ENCODE measurements at places on chromosomes 5 and 9.

DNA sequence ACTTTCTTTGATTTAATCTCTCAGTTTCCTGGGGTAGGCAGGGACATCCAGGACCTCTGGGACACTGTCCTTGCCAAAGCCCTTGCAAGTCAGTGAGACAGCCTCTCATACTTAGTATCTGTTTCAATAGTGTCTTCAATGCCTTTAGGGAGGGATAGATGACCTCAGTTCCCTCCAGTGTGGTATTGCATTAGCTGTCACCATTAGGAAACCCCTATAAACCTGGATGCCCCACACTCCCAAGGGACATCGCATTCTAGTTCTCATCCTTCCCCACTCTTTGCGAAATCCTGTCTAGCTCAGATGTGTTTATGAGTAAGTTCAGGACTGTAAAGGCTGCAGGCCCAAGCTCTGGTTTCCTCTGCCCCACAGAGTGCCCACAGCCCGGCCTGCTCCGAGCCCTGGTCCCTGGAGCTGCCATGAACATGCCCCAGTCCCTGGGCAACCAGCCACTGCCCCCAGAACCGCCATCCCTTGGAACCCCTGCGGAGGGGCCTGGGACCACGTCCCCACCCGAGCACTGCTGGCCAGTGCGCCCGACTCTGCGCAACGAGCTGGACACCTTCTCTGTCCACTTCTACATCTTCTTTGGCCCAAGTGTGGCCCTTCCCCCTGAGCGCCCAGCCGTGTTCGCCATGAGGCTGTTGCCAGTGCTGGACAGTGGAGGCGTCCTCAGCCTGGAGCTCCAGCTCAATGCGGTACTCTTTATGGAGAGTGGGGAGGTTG lies 13.2 kb downstream of the TMEM8B start:
- no peak for DNase-seq

GRCh38 chr5:65874241-65874640 lies 52.1 kb upstream of the ERBIN start:
- no peak for DNase-seq

GRCh38 chr5:53006911-53007890 lies 18.0 kb downstream of the ITGA2 start:
- DNase-seq, result no peak

DNA sequence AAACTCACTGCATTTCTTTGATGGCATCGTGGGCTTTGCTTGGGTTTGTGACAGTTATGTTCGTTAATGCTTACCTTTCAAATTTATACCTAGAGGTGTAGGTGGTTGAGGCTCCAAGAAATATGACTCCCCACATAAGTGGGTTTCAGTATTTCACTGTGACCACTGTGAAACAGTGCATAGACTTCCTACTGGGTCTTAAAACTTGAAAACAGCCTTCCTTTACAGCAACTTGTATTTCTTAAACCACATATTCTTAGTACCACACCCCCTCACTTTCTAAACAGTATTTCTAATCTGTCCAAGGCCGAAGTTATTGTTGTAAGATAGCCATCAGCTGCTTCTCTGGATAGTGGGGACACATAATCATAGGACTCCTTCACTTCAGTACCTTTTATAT lies 48.3 kb downstream of the TMEFF1 start:
- no peak for DNase-seq

- no peak for DNase-seq
These were observed 17.6 kb upstream of the NANS start for GRCh38 chr9:98038958-98039357.

- DNase-seq, result no peak
These were observed 59.1 kb upstream of the ALDH1A1 start for GRCh38 chr9:73011956-73012355.

DNA sequence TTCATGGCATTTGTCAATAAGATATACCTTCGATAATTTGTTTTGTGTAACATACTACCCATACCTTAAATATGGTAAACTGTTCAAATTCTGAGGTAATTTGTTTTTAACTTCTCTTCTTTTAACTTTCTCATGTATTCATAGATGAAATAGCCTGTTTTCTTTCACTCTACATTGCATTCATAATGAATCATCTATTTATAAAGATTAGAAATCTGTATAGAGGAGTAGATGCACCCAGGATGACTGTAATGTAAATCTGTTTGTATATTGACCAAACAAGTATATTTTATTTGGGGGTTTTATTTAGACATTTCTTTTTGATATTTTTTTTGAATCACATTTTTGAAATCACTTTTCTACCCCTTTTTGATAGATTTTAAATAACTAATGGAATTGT lies 144.6 kb downstream of the CD180 start:
- no peak for DNase-seq

GRCh38 chr9:79774356-79774755 lies 202.6 kb downstream of the TLE4 start:
- DNase-seq, result no peak

DNA sequence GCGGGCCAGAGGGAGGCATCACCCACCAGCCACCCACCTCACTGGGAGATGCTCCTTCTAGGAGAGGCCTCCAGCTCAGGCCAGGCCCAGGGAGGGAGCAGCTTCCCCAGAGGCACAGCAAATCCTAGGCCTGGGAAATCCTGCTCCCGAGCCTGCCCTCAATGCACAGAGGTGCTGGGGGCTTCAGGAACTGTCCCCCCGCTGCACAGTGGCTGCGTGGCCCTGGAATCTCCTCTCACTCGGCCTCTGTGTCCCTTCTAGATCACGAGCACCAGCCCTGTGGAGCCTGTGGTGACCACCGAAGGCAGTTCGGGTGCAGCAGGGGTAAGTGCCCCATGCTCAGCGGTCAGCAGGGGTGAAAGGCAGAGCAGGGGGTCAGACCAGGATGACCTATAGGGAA lies 36.4 kb upstream of the SUSD3 start:
- DNase-seq, result no peak

DNA sequence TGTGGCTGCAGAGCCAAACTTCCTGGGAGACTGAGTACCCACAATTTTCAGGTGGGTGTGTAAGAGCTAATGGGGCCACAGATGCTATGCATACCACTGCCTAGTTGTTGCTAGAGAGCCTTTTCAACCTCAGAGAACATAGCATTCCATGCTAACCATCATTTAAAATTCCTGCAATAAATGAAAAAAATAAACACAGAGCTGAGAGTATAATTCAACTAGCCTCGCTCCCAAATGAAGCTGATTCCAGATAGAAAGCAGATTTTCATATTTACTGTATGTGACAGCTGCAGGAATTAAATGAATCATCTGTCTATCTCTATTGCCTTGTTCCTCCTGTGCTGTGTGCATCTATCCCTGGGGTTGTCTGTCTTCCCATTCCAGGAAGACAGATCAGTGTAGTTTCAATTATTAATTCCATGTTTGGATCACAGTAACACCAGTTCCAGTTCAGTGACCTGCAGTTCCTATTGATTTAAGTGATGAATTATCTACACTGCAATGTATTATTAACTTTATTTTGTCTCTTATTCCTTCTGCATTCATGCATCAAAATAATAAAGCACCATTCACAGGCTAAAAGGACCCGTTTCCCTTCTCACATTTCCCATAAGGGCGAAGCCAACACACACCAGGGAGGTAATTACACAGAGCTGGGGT lies 324.5 kb downstream of the SLIT3 start:
- DNase-seq, result no peak

GRCh38 chr5:172399336-172399735 lies 55.0 kb downstream of the SH3PXD2B start:
- no peak for DNase-seq

DNA sequence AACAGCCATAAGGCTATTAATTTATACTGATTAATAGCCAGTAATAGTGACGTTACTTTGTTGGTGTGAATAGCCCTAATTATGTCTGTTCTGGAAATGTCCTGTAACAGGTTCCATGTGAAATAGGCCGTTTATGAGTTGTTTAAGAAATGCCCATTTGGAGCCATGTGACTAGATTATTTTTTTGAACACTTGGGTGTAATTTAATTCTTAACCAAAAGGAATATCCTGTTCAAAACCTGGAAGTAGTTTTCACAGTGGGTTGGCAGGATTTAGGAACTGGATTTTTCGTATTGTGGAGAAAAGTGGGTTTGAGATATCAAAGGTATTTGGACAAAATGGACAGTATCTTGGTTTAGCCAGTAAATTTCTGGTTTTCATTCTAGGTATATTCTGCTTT lies 1.3 kb downstream of the TENT2 start:
- no peak for DNase-seq

- no peak for DNase-seq
These were observed 261.5 kb upstream of the TARS1 start for GRCh38 chr5:33179301-33179700.

GRCh38 chr9:84822589-84823233 lies 153.2 kb downstream of the NTRK2 start:
- DNase-seq, result no peak

DNA sequence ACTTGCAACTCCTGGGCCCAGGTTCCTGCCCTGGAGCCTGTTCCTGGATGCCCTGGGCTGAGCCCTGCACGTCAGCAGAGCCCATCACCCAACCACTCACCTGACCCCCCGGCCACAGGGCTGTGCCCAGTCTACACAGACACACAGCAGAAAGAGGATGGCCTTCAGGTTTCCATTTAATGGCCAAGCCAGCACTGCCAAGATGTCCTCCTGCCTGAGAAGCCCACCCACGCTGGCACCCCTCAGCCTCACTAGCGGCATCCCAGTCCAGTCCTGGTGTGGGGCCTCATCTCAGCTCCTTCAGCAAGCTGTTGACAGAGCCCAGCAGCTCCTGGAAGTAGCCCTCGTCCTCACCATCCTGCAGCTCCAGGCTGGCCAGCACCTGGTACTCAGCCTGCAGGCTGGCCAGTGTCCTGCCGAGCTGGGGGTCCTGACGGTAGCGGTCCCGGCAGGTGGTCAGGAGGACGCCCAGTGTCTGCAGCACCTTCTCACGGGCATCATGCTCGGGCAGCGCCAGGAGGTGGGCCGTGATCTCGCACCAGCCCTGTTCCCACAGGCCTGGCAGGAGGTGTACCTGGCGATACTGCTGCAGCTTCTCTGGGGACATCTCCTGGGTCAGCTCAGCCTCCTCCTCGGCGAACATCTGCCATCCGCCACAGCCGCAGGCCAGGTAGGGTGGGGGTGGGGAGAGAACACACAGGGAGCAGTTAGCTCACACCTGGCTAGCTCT lies 71.9 kb upstream of the LRRTM2 start:
- no peak for DNase-seq

DNA sequence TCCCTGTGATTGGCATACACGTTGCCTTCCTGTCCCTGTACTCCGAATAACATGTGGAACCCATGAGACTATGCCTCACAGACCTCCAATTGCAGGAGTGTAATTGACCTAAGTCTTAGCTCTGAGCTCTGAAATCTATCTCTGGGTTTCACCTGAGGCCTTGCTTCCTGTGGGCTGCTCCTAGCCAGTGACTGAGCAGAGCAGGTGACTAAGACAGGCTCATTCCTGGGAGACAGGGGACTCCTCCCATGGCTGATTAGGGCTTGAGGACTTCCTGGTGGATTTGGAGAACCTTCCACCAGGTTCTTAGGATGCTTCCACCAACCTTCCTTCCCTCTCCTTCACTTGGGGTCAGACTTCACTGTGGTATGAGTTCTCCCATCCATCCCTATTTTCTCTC lies 22.3 kb upstream of the MIER3 start:
- DNase-seq, result no peak

DNA sequence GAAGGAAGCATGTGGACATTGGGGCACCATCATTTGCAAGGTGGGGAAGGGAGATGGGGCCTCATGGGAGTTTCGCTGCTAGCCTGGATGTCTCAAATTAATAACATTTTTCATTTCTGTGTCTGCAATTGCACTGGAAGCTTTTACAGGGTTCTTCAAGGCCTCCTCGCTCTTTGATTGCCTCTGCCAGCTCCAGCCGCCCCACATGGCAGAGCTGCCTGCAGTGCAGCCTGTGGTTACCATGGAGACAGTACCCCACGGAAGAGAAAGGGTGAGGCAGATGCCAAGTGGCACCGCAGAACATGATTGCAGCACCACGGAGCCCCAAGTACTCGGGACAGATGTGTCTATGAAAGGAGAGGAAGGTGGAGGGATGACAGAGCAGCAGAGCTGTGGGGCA lies 25.4 kb downstream of the CTNND2 start:
- no peak for DNase-seq

DNA sequence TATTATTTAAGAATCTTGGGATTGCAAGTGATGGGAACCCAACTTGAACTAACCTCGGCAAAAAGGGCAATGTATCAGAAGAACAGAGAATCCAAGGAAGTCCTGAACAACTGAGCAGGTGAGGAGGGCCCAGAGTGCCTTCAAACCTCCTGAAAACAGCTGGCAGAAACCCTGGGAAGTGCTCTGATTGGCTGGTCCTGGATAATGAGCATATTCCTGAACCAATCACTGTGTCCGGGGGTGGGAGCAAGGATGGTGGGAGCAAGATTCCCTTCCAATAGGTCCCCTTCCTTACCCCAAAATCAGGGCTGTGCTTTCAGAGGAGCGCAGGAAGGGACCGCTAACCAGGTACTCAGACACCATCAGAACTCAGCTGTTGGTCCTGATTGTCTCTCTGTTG lies 31.9 kb upstream of the TBC1D2 start:
- DNase-seq, result no peak

DNA sequence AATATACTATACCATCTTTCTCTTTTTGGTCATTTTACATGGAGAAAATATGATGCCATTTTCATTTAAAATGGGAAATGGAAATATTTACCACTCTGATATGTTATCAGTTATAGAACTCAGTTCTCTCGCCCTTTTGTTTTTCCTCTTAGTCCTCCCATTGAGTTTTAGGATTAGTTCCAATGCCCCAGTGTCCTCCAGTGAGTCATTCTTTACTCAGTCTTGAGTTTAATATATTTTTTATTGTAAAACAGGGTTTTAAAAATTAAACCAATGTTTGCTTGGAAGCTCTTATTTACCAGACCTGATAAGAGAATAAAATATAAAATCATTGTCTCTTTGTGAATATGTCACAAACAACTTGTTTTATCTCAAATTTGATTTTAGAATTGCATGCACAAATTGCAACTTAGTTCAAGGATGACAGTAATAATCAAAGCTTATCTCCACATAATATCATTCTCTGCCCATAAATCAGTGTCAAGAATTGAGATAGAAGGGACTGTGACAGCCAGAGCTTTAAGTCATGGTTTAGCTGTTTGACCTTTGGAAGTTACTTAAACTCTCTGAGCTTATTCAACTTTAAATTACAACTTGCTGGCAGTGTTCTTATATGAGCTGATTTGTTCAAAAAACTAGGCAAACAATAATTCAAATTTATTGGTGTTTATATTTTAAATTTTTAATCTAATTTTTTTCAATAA lies 166.4 kb downstream of the PAM start:
- DNase-seq, result no peak

DNA sequence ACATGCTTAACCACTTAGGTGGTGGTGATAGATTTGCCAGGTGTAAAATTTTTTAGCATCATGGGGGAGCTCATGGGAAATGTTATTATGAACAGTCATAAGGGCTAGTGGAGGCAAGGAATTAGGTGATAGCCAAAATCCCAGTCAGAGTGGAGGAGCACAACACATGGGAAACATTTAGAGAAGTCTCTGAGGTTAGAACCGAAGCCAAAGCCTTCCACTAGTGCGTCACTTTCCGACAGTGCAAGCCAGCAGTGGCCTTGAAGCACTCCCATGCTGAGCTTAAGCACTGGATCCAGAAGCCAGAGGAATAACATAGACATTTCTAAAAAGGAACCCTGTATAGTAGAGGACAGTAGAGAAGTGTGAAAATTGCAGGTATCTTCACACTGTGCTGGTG lies 101.5 kb upstream of the SNX2 start:
- DNase-seq, result no peak

- DNase-seq, result no peak
These were observed 595.7 kb upstream of the KLF4 start for GRCh38 chr9:108085294-108085693.

Measured in stimulated activated CD4-positive, alpha-beta T cell treated with anti-CD3 and anti-CD28 coated beads, TNF-alpha, amount 100 ng/mL, for 48 hours (primary cell).